ENCODE measurements at places on chromosomes 13 and 19.

- DNase-seq = no peak
Measured at GRCh38 chr13:109725297-109725696, 61.1 kb downstream of the IRS2 start.

- no peak for DNase-seq
Measured at GRCh38 chr13:29490561-29490885, 105.0 kb downstream of the SLC7A1 start.

GRCh38 chr13:25118378-25118905, 22.5 kb downstream of the PABPC3 start:
- DNase-seq = no peak

DNA sequence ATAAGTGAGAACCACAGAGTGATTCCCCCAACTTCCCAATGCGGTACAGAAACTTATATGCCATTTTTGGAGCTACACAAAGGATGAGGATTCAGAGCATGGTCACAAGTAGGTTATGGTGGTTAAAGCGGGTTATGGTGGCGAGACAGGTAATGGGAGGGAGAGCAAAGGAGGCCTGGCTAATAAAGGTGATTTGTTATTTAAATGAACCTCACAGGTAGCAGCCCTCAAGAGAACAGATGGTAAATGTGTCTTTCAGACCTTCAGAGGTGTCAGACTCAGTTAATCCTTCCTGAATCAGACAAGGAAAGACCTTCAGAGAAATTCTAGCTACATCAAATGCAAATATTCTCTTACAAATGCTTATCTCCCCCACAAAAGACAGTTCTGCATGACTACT, 1971.4 kb downstream of the OLFM4 start:
- no peak for DNase-seq

GRCh38 chr19:34393031-34393430, 11.2 kb upstream of the PDCD2L start:
- no peak for DNase-seq

GRCh38 chr19:19642506-19643157, 825 bp downstream of the GMIP start:
- peak; percentile 60 for DNase-seq

DNA sequence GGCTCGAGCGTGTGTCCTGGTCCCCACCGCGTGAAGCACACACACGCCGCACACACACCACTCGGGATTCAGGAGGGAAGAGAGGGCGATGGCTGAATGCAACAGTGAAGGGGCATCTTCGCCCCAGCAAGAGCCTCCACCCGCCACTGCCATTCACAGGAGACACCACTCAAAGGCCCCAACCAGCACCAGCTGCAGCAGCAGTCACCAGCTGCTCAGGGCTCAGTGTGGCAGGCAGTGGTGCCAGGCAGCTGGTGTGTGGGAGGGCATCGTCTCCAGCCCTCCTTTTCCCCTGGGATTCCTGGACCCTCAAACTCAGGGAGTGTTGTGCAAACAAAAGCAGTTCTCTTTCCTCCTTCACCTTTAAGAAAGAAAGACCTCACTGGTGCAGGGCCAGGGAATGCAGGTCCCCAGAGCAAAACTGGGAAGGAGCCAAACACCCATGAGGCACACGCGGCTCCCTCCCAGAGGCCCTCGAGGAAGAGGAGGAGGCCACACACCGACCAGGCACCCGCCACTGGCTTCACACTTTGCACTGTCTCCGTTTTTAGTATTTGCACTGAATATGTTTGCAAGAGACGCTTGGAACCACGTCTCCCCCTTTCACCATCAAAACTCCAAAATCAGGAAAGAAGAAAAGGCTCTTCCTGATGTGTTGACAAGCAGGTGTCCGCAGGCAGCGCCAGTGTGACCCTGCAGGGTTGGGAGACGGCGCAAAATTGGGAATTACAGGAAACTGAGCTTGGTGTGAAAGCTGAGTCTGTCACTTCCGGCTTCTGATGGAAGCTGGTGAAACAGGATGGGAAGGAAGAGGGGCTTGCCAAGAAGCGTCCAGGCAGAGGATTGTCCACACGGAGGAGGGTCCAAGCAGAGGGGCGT, 26.4 kb upstream of the F7 start:
- DNase-seq = no peak

GRCh38 chr13:46951516-46951915, 54.7 kb upstream of the HTR2A start:
- DNase-seq = no peak

DNA sequence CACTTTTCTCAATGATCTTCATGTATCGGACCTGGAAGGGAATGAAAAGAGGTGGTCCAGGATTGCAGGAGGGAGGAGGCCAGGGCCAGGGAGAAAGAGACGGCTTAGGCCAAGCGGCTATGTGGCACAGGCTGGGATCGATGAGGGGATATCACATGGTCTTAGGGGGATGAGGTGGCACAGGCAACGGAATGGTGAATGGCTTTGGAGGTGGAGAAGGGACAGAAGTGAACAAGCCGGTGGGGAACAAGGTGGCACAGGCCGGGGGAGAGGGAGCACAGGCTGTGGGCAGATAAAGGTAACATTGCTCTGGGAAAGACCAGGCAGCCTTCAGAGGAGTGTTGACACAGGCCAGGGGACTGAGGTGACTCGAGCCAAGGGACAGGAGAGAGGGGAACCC, 5.7 kb upstream of the CDKN2D start:
- no peak for DNase-seq

GRCh38 chr13:43389573-43389972, 366.2 kb downstream of the DNAJC15 start:
- no peak for DNase-seq

GRCh38 chr19:43470288-43470687, 4.9 kb upstream of the LYPD3 start:
- no peak for DNase-seq

GRCh38 chr13:97542102-97542685, 108.2 kb downstream of the RAP2A start:
- DNase-seq = no peak

DNA sequence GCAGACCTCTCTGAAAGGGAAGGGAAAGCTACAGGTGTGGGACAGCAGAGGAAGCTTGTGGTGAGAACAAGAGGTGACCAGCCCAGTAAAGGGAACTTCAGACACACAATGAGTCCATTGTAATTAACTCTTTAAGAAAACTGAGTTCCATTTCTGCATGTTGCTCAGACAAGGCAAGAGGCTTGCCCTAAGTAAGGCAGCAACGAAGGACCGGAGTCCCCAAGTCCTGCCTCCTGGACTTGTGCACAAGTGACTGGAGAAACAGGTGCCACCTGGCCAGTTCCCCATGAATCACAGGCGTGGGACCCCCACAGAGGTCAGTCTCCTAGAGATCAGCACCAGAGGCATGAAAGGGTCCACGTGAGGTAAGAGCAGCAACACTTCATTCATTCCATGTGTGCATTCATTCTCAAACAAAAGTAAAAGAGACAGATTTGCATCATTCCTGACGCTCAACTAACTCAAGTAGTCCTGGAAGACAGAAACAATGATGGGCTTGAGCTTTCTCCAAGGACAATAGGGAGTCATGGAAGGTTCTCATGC, 14.7 kb upstream of the SIGLEC6 start:
- no peak for DNase-seq

- DNase-seq = no peak
Measured at GRCh38 chr13:112575675-112576074, 12.3 kb downstream of the TUBGCP3 start.

GRCh38 chr13:109738298-109738746, 48.1 kb downstream of the IRS2 start:
- DNase-seq = no peak

DNA sequence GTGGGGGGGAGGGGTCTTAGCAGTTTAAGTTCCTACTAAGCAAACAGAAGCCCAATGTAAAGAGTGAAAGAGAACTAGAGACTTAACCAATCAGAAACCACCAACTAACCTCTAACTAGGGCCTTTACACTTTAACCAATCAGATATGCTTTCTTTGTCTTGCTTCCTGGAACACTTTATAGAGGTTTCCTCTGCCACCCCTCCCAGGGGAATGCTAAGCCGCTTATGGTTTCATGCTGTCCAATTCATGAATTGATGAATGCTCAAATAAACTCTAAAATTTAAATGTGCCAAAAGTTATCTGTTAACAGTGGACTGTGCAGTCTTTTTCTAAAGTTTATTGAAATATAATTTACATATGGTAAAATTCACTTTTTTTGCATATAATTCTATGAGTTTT, 33.9 kb upstream of the LATS2 start:
- no peak for DNase-seq

- no peak for DNase-seq
Measured at GRCh38 chr13:66074018-66074615, 1156.0 kb downstream of the PCDH9 start.

GRCh38 chr13:32031025-32031814, at the start of gene FRY:
Gene FRY, plus strand, starts transcription at chr13:32031774. Its CDS starts 22 bp downstream, at chr13:32031796.
- peak; percentile 51 for DNase-seq

Data from activated naive CD4-positive, alpha-beta T cell treated with Interleukin-2 at 50 U/mL for 16 hours (primary cell).